ENCODE measurements at places on chromosomes 7 and 10.

- DNase-seq = no peak
Measured at GRCh38 chr7:149820622-149821190, 17.5 kb upstream of the ZNF862 start.

- DNase-seq = no peak
Measured at GRCh38 chr7:52992479-52993162, 42.8 kb upstream of the POM121L12 start.

- no peak for DNase-seq
Measured at GRCh38 chr7:152081088-152081487, 55.6 kb downstream of the GALNT11 start.

GRCh38 chr7:20220921-20221547, 3.9 kb upstream of the MACC1 start:
- no peak for DNase-seq

DNA sequence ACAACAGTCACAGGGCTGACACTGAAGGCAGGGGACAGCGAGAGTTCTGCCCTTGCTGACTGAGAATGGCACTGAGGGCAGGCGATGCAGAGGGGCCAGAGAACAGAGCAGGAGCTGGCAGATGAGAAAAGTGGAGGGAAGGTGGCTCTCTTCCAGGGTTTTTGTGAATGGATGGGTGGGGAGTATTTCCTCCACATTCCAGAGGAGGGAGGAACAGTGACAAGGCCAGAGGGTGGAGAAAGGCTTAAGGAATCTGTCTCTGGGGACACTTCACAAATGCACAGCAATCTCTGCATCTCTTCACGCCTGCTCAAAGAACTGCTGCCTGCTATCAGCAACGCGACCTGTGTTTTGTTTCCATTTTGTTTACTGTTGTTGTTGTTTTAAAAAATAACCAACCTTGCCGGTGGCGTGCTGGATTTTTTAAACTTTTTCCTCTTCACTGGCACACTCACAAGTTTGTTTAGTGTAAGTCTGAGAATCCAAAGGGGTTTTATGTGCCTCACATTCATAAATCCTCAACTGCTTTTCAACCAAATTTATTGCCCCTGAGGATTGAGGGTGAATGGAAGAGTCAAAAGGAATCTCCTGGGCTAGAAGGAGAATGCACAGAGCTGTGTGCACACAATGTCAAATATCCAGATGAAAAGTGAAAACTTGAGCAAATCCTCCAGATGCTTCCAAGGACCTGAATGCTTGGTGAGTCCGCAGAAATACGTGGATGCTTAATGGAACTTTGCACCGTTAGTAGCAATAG, 129.3 kb downstream of the GLI3 start:
- DNase-seq = no peak

- no peak for DNase-seq
Measured at GRCh38 chr7:127389321-127389720, 3.2 kb downstream of the ZNF800 start.

DNA sequence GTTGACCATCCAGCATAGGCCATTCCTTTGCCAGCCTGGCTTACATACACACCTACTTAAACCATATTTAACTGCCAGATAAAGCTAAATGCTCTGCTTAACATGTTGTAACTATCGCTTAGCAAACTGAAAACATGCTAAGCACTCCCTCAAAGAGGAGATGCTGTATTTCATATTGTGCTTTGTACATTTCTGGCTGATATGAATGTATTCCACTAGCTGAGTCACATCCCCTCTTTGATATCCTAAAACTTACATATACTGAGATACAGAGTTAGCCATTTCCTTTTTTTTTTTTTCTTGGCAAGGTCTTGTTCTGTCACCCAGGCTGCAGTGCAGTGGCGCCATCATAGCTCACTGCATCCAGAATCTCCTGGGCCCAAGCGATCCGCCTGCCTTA, 99.4 kb downstream of the TPST1 start:
- no peak for DNase-seq

DNA sequence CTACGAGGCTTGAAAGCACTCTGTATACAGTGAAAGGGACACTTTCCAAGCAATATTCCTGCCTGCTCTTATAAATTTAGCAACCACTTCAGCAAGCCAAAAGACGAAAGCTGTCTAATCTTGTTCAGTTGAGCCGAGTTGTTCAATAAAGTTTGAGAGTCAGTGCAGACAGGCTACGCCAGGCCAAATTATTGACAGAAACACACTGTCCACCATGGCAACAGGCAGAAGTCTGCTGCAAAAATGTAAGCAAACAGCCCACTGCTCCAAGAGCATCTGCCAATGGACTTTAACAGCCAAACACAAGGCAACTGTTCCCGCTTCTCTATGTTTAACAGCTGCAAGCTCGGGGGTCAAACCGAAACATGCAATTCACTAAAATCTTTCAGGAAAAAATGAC, 85.7 kb downstream of the GLI3 start:
- no peak for DNase-seq

- DNase-seq = no peak
Measured at GRCh38 chr10:75630746-75631145, 199.3 kb downstream of the LRMDA start.

GRCh38 chr7:37952240-37952639, 31.8 kb downstream of the EPDR1 start:
- DNase-seq = no peak

Data from left kidney (tissue), 8 donors.